ENCODE measurements at places on chromosomes 3 and 15.

- no peak for DNase-seq
These were observed 20.1 kb upstream of the ST3GAL6 start for GRCh38 chr3:98743071-98743470.

GRCh38 chr3:197573048-197573767 is 17.4 kb upstream of the BDH1 start:
- DNase-seq, result no peak

DNA sequence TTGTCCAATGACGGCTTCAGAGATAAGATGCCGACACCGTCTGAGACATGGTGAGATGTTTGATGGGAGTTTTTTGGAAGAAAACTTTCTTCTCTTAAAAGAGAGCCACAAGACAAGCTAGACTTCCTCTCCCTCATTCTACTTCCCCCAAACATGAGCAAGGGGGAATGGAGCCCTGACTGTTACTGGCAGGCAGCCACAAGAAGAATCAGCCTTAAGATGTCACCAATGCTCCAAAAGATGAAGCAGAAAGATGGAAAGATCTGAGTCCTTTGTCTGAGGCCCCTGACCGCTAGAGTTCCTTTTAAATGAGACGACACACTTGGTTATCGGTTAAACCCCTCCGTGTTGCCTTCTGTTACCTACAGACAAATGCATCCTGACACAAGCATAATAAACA is 108.7 kb downstream of the ST8SIA2 start:
- no peak for DNase-seq

- DNase-seq, result no peak
These were observed 15.2 kb upstream of the CD47 start for GRCh38 chr3:108106031-108106430.

DNA sequence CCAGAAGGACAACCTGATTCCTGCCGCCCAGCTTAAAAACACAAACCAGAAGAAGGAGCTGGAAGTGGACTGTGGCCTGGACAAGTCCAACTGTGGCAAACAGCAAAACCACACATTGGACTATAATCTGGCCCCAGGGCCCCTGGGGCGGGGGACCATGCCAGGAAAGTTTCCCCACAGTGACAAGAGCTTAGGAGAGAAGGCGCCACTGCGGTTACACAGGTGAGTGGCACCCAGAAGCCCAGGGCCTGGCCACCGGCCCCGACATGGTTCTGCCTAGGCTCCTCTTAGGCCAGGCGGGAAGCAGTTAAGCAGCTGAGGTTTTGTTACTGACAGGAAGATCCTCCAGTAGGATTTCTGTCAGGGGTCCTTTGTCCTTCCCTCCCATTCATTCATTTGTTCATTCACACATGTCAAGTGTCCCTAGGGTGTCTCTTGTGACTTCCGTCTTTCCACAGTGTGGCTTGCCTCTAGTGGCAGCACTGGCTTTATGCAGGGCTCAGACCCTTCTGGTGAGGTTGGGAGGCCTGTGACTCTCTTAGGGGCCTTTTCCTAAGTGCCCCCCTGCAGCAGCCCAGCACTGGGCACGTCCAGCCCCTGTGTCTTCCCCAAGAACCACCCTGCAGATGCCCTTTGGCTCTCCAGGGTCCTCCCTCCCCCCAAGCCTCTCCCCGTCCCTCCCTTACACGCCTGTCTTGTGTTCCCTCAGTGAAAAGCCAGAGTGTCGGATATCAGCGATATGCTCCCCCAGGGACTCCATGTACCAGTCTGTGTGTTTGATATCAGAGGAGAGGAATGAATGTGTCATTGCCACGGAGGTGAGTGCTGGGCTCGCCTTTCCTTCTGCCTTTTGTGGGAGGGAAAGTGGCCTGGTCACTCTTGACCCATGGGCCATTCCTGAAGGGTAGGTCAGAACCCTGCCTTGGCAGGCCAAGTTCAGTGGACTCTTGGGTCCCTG is 7.8 kb downstream of the DLL4 start:
- no peak for DNase-seq

DNA sequence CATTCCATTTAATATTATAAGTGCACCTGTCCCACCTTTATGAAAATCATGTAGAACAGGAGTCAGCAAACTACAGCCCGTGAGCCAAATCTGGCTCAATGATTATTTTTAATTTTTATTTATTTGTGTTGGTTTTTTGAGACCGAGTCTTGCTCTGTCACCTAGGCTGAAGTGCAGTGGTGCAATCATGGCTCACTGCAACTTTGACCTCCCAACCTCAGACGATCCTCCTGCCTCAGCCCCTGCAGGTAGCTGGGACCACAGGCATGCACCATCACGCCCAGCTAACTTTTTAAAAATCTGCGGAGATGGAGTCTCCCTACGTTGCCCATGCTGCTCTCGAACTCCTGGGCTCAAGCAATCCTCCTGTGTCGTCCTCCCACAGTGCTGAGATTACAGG is 42.0 kb downstream of the MYO1E start:
- no peak for DNase-seq

DNA sequence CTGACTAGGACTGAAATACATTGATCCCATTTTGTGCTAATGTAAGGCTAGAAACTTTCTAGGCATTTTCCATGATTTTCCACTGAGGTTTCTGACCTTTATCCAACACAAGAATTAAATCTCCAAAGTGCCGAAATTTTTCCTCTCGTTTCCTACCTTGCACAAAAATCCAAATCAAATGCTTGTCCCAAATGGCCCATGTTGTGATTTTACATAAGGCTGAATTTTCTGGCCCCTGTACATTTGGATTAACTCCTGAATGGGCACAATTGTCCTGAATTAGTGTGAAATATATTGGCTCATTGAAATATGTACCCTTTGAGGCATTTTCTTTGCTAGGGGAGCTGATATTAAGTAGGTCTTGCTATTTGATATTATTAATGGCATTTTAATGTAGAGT is 105.6 kb upstream of the CBLB start:
- DNase-seq, result no peak

- DNase-seq, result no peak
These were observed 44.6 kb downstream of the ANKRD28 start for GRCh38 chr3:15753056-15753710.

DNA sequence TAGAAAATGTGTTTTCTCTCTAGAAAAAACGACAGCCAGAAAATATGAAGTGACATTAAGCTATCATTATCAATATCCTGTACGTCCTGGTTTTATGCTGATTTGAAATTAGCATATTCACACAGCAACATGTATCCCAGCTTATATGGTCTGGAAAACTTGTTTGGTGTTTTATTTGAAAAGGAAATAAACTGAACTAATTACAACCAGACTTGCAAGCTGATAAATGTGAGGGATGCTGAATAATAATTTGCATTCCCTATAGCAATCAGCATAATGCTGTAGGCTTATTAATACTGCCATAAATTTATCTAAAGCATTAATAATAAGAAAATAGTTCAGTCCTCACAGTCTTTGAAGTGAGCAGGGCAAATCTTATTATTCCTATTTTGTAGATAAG is 336.9 kb upstream of the UMPS start:
- DNase-seq, result no peak
